Umbilical cord (tissue), 2 donors: ENCODE measurements at places on chromosomes 7 and 10. TPM values are rescaled to one million over a fixed set of nuclear protein-coding genes. Genes with fewer than 3 reads are reported as not detected.

LIPM gene
- total RNA-seq = not detected

- DNase-seq = no peak
These were observed 33.5 kb upstream of the SFRP5 start for GRCh38 chr10:97805096-97805884.

DNA sequence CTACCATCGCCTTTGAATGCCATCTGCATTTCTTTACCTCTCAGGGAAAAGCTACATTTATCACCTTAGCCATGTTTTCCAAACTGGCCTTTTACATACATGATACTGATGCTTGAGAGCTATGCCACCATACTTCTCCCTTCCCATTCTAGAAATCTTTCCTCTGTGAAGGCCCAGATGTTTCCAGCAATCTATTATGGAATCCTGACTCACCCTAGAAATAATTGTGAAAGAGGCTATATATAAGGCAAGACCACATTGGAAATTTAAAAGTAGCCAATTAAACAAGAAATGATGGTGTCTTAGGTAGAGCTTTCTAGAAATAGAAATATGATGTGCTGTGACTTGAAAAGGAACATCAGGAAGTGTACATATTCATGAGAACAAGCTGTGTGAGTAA is 389.7 kb downstream of the INHBA start:
- DNase-seq = no peak

- DNase-seq = peak; percentile 77
These were observed at the start of gene SH3PXD2A for GRCh38 chr10:103855424-103855823. TSS of gene SH3PXD2A (minus strand) at chr10:103855576. CDS start at chr10:103855266, 310 bp downstream.

ZFAND4 gene
- 39.5 TPM for total RNA-seq

- DNase-seq = no peak
These were observed 51.7 kb upstream of the IFRD1 start for GRCh38 chr7:112398534-112398933.
